ENCODE measurements at places on chromosomes 3 and 15.

DNA sequence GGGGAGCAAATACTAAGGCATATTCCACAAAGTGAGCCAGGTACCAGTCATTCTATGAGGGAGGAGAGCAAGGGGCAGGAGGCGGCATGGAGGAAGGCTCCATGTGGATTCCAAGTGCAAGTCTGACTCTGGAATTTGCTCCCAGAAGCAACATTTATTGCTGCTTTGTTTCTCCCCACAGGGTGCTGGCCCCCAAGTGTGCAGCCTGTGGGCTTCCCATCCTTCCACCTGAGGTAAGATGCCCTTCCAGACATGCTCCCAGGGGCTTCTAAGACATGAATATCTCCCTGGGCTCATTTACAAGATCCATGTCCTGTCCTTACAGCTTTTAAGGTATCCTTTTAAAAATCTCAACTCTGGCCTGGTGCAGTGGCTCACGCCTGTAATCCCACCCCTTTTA lies 15.9 kb upstream of the SACM1L start:
- DNase-seq = no peak

DNA sequence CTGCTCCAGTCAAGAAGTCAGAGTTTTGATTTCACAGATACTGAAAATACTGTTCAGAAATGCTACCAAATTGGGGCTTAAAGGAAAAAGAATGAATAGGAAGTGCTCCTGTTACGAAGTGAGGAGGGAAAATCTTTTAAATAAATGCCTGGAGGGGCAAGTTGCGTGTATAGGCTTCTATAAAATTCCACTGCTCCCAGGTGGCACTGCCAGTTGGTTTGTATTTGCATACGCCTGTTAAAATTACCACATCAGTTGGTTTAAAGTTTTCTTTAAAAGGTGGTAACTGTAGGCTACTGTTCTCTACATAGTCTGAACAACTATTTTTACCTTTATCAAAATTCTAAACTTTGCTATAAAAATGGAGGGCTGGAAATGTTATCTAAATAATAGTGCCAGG lies 123.5 kb downstream of the DLG1 start:
- no peak for DNase-seq

GRCh38 chr15:49826640-49827234 lies 205.9 kb downstream of the DTWD1 start:
- no peak for DNase-seq

GRCh38 chr3:31345581-31345980 lies 187.1 kb upstream of the STT3B start:
- no peak for DNase-seq

- no peak for DNase-seq
Observed at GRCh38 chr3:149448331-149448831, 26.1 kb upstream of the TM4SF4 start.

DNA sequence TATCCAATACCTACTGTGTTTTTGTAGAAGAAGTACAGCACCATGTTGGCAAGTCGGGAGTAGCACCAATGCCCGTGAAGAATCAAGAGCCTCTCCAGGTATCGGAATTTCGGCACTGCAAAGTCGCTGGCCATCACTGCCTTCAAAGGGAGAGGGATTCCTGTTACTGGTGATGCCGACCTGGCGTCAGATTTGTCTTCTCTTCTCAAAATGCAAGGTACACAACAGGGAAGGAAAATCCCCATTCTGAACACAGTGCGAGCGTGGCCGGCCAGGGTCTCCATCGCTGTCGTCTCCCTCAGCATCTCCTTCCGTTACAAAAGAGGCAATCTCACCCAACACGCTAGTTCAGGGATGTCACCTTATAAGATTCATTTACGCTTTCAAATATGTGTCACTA lies 175.4 kb downstream of the ATP10A start:
- no peak for DNase-seq

- DNase-seq = no peak
Observed at GRCh38 chr15:28986108-28986507, 100.3 kb downstream of the APBA2 start.

DNA sequence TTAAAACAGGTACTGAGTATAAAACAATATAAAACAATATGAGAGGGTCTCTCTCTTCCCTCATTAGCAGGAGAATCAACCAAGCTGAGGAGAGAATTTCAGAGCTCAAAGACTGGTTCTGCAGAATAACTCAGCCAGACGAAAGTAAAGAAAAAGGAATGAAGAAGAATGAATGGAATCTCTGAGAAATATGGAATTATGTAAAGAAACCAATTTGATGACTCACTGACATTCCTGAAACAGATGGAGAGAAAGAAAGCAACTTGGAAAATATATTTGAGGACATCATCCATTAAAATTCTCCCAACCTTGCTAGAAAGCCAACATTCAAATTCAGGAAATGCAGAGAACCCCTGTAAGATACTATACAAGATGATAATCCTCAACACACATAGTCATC lies 630.9 kb downstream of the PYDC2 start:
- no peak for DNase-seq

DNA sequence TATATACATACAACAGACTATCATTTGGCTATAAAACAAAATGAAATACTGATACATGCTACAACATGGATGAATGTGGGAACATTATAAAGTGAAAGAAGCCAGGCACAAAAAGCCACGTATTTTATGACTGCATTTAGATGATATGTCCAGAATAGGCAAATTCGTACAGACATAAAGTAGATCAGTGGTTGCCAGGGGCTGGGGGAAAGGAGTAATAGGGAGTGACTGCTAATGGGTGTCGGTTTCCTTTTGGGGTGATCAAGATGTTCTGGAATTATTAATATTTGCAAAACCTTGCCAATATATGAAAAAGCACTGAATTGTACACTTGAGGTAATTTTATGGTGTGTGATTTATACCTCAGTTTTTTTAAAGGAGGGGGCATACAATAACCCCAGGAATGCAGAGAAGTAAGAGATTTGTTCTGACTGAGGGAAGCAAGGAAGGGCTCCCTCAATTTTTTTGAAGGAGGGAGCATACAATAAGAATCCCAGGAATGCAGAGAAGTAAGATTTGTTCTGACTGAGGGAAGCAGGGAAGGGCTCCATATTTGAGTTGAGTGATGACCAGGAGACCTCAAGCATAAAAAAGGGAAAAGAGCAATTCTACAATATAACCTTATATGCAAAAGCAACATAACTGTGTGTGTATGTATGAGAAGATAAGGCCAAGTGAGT lies 6.2 kb downstream of the PSMD6 start:
- no peak for DNase-seq

- DNase-seq = no peak
Observed at GRCh38 chr15:100385300-100386050, 43.7 kb upstream of the ADAMTS17 start.

DNA sequence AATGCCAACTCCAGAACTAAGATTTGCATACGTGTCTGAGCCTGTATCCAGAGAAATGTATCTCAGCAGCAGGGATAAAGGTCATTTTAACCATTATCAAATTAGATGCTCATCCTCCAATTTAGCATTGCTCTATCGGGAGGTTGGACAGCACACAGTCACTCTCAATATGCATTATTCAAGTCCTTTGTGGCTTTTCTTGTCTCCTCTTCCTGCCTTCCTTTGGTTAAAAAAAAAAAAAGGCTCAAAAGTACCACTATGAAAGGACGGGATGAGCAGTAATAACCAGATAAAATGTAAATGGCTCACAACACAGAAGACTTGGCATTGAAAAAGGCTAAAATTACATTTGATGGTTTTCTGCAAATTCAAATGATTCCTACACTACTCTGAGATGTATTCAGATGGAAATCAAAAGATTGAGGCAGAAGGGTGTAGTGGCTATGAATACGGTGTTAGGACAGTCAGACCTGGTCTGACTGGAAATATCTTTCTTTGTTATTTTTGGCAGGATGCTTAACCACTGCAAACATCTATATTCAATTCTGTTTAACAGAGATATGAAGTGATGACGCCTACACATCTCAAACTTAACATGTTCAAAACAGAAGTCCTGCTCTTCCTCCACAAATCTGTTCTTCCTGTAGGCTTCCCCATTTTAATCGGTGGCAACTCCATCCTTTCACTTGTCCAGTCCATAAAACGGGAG lies 109.6 kb downstream of the ADAMTS9 start:
- DNase-seq = no peak

- no peak for DNase-seq
Observed at GRCh38 chr3:14410503-14411165, 8.2 kb downstream of the SLC6A6 start.

- no peak for DNase-seq
Observed at GRCh38 chr15:78392430-78392829, 45.6 kb upstream of the IREB2 start.

GRCh38 chr3:138351151-138351550 lies 2.8 kb downstream of the MRAS start:
- no peak for DNase-seq

DNA sequence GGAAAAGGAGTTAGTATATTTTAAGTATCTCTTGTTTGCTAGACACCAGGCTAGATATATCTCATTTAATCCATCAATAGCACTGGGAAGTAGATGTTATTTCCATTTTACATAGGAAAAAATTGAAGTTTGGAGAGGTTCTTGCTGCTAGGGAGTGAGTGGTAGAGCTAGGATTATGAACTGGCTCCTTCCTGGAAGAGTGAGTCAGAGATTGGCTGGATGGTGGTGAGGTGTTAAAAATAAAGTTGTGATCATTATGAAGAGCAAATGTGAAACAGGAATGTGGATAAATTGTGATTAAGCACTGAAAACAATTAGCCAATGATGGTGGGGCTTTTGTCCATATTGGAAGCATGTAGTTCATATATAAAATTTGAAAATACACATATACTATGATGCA lies 234.2 kb downstream of the WNT5A start:
- no peak for DNase-seq

GRCh38 chr3:53231532-53232511 lies 24.0 kb downstream of the TKT start:
- DNase-seq = no peak

DNA sequence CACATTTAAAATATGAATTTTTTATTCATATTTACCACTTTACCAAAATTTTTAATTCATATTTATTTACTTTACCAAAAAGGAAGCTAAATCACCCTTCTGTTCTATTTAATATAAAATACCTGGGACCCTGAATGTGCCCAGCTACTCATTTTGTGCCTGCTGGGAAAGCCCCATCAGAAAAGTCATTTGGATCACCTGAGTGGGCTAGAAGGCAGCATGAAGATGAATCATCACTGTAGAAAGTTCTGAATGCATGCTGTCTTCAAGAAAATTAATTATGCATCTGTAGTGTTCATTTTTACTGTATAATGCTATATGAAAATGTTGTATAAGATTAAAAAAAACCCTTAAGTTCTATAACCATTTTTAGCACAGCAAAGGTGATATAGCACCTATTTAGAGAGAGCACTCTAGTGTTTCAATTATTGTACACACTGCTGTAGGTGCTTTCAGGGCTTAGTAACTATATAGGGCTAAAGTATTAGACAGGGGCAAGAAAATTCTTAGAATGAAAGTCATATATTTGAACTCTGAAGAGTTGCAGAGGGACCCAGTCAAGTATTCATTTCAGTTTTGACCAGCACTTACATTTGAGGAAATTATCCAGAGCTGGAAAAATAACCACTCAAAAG lies 175.1 kb downstream of the NFKBIZ start:
- no peak for DNase-seq

DNA sequence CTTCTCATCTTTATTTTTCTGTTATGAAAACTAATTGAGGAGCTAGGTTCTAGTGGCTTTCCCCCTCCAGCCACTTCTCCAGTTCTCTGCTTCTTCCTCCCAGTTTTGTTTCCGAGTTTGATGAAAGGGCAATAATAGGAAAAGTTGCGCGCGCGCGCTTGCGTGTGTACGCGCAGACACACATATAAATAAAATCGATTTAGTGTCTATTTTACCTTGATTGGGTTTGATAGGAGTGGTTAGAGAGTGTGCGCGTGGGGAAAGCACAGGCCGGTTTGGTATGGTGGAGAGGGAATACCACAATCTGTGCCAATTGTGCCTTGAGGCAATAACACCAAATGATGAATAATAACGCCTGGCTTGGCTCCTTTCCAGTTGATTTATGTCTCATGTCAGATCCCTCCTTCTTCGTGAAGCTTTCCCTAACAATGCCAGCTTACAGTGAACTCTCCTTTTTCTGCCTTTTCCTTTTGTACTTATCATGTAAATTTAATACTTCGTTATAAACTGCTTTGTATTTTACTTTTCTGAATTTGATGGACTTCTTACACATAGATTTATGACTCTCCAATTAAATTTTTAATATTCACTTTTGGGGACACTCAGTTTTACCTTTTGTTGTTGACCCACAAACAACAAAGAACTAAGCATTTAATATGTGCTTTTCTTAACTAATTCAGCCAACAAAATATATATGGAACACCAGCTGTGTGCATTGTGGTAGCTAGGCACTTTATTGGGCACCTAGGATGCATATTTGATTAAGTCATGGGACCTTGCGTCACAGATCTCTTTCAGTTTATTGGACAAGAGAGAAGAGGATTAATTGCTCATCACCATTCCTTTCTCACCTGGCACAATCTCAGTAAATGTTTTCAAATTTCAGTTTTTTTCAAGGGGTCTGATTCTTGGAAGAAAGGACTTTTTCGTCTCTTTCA lies 1.7 kb downstream of the TIPARP start:
- peak; percentile 3 for DNase-seq

DNA sequence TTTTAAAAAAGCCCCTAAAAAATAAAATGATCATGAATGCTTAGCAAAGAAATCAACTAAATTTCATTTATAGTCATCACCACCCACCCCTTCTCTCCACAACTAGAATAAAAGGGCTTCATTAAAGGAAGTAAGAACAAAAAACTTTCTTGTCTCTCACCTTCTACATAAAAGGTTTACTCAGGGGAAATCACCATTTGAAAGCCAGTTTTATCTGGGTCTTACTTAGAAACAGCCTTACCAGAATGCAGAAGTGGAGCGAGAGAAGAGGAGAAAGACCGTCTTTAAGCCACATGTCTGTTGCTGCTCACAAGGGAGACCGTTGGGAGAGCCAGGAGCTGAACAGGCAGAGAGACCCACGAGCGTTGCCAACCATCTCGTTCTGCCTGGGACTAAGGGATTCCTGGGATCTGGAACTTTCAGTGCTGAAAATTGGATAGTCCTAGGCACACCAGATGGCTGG lies 350.1 kb upstream of the PROK2 start:
- DNase-seq = no peak

DNA sequence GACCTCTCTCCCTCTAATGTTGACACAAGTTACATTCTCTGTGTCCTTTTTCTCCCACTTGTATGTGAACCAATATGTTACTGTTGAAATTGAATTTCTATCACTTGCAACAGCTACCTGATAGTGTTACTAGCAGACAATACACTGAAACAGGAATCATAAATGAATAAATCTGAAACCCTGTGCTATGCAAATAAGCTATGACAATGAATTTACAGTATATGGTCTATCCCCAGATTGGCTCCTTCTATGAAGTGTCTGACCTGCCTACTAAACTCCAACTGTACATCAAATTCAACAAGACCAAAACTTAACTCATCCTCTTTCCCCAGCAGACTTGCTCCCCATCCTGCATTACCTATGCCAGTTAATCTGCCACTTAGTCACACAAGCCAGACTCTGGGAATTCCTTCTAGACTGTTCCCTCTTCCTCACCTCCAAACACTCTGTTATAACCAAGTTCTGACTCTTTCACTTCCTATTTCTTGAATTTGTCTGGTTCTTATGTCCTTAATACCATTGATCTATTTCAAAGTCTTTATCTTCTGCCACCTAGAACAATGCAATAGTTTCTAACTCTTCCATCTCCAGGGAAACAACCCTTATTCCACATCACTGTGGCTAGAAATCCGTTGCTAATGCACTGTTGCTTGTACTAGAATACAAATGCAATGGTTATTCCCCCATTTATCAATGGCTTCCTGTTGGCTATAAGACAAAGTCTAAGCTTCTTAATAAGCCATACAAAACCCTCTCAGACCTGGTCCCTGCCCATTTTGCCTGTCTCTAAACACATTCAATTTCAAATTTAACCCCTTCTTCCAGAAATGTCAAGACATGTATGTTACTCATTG lies 13.4 kb upstream of the ZNF639 start:
- DNase-seq = no peak
